ENCODE measurements at places on chromosomes 3 and 15.

DNA sequence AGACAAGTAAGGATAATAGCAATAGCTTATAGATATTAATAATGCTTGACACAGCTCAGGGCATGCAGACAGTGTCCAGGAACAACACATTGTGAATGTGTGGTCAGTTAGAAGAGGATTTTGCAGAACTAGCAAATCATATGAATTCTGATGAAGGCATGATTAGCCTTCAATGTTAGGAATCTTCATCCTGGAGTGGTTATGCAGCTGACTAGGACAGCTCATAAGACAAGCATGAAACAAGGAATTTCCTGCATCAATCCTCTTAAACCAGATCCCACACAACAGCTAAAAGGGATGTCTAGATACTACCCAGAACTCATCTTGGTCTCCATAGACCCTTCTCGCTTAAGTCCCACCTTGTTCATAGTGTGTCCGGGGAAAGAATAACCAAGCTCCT is 499.0 kb upstream of the ATP11B start:
- DNase-seq: no peak

DNA sequence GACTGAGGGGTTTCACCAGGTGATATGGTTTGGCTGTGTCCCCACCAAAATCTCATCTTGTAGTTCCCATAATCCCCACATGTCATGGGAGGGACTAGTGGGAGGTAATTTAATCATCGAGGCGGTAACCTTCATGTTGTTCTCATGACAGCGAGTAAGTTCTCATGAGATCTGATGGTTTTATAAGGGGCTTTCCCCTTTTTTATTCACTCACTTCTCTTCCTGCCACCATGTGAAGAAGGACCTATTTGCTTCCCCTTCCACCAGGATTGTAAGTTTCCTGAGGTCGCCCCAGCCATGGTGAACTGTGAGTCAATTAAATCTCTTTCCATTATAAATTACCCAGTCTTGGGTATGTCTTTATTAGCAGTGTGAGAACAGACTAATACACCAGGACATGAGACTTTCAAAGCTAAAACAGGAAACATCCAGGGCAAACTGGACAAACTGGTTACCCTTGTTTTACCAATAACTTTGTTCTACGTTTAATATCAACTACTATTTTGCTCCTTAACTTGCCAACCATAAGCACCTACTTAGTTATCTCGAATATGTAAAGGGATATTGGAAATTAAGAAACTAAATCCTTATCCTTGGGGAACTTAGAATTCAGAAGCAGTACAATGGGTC is 98.2 kb downstream of the MYH15 start:
- DNase-seq: no peak

GRCh38 chr15:70652341-70652740 is 111.0 kb downstream of the UACA start:
- DNase-seq: no peak

DNA sequence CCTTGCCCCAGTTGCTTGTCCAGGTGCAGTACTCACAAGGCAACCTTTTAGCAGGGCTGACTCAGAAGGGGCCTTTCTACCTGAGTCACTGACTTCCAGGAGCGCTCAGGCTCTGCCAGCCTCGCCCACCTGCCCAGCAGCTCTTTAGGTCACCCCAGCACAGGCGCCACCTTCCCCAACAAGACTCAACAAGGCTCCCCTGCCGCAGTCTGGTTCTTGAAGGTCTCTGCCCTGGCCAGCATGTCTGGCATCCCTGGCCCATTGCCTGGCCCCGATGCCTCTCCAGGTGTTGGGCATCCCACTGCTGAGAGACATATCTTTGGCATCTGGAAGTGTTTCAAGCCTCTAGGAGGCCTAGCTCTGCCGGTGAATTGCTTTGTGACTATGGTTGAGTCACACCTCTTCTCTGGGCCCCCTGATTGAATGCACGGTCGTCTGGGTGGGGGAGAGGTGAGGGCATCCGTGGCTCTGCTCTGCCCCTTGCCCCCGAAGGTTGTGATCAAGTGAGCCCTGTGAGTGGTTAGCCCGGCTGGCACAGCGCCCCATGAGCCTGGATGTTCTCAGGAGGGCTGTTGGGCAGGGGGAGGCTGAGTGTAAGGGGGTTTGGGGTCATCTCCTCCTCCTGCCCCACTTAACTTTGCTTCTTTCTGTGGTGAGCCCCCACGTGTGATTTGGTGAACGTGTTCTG is 21.6 kb downstream of the SNX33 start:
- no peak for DNase-seq

GRCh38 chr3:60758171-60758570 is 493.1 kb downstream of the FHIT start:
- DNase-seq: no peak

GRCh38 chr15:75230551-75231371 is 27.4 kb upstream of the GOLGA6C start:
- no peak for DNase-seq
